GM12892 (cell line): ENCODE measurements at places on chromosomes 5 and 9.

GRCh38 chr5:40165789-40166728, 513.7 kb upstream of the PTGER4 start:
- no peak for DNase-seq

DNA sequence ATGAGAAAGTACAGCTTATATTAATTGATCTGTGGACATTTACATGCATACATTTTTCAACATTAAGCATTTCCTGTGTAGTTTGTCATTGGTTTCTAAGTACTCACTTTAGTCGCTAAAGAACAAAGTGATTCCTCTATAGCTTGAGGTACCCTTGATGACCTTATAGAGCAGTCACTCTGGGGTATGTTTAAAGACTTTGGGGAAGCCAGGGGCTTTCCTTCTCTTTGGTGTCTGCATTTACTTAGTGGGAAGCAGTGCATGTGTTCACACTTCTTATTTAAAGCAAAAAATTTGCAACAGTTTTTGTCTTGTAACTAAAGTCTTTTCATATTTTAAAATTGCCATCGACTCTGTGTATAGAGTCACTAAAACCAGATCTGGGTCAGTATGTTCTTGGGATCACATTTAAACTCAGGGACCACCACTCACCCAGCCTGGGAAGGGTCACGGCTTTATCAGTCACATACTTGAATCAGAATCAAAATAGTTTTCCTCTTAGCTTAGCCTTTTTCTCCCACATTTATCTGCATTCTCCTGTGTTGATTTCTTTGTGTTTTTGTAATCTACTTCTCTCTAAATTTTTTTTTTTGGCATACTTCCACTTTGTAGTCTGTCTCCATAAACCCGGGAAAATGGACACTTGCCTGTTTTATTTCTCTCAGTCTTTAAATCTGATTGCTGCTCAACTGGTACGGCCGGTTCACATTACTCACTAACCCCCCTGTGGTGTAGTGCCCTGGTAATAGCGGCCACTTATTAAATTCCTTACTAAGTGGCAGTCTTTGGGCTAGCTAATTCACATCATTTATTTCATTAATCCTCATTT, 143.9 kb upstream of the FBN2 start:
- no peak for DNase-seq

- no peak for DNase-seq
Observed at GRCh38 chr5:79023348-79023747, 38.2 kb upstream of the ARSB start.

GRCh38 chr5:173677125-173677672, 60.7 kb upstream of the BOD1 start:
- no peak for DNase-seq

GRCh38 chr9:135218331-135219225, 131.1 kb downstream of the OLFM1 start:
- no peak for DNase-seq

- DNase-seq: no peak
Observed at GRCh38 chr9:89992326-89993198, 387.8 kb downstream of the GADD45G start.

- no peak for DNase-seq
Observed at GRCh38 chr5:122126177-122126755, 3.1 kb upstream of the ZNF474 start.

- DNase-seq: no peak
Observed at GRCh38 chr5:765948-766631, 18.4 kb downstream of the ZDHHC11B start.

DNA sequence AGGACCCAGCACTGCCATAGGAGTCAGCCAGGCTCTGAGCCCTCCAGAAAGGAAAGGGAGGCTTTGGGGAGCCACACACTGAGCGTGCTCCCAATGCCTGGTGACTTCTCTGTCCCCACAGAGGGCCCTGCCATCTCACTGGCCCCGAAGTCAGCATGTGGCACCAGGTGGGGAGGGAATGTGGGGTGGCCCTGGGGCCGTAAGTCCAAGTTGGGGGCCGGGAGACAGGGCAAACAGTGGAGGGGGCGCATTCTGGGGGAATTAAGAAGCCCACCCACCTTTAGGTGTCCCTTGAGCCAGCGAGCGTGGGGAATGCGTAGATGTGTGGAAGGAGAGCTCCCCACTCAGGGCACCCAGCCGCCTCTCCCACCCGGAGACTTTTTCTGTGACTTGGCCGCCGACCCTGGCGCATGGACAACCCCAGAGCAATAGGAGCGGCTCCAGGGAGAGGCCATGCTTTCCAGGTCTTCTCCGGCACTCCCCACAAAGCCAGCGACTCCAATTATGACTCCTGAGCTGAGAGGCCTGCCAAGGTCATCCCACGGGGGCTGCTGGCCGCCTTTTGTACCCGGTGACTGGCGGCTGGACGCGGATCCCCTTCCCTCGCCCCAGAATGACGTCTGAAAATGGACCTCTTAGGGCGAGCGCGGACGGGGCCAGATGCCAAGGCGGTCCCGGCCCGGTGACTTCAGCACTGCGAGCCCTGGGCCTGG, 9.8 kb downstream of the IRX1 start:
- DNase-seq: no peak

- DNase-seq: no peak
Observed at GRCh38 chr5:110269478-110270142, 456.9 kb downstream of the TMEM232 start.

GRCh38 chr5:127029581-127030258, 638 bp downstream of the MARCHF3 start:
- peak; percentile 14 for DNase-seq

DNA sequence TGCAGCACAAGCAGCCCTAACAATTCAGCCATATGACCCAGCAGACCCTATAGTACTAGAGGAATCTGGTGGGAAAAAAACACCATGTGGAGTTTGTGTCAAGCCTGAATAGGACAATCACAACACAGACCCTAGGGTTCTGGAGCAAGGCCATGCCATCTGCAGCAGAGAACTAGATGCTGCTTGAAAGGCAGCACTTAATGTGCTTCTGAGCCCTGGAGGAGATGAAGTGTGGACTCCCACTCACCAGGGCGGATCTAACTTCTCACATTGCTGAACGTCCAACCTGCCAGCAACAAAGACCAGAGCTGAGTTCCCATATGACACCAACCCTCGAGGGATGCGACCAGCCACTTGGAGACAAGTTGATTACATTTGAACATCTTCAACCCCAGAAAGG, 43.2 kb downstream of the GABBR2 start:
- DNase-seq: no peak

DNA sequence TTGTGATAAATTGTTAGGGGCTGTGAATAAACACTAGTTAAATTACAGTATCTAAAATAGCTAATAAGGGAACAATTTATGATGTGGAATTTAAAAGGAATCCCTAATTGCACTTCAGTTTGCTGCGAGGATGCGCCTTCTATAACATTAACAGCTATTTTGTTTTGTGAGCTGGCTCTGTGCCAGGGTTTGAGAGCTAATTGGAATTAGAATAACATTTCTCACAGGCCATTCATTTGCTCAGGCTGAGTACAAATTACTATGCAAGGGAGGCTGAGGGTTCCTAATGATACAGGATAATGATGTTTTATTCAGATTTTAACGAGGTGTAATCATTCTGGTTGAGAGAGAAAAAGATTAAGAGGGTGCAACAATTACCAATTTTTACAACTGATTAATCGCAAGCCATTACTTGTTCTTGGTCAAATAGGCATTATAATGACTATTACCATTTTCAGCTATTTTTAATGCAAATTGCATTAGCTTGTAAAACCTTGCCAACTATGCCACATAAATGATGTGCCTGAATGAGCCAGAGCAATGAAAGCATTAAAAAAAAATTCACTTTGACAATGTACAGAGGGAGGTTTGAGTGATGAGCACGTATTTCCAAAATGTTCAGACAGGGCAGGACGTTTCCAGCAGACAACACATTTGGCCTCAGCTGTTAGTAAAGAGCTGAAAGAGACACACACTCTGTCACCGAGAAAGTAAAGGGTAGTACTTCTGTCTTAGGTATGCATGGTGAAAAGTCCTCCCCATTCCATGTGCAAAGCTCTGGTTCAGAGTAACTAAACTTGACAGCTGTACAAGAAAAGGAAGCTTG, 576.5 kb downstream of the TLE1 start:
- DNase-seq: no peak

- DNase-seq: no peak
Observed at GRCh38 chr5:102893942-102894341, 138.8 kb downstream of the PAM start.
